ENCODE measurements at places on chromosomes 4 and X. TPM values are rescaled to one million over a fixed set of nuclear protein-coding genes. Genes with fewer than 3 reads are reported as not detected.

The DGKK gene
- not detected for total RNA-seq

The GATA1 gene
- total RNA-seq: not detected

GRCh38 chrX:153772316-153773217 lies 8.3 kb upstream of the SRPK3 start:
- no peak for DNase-seq

GRCh38 chr4:140653718-140654494 lies 85.1 kb upstream of the UCP1 start:
- no peak for DNase-seq

DNA sequence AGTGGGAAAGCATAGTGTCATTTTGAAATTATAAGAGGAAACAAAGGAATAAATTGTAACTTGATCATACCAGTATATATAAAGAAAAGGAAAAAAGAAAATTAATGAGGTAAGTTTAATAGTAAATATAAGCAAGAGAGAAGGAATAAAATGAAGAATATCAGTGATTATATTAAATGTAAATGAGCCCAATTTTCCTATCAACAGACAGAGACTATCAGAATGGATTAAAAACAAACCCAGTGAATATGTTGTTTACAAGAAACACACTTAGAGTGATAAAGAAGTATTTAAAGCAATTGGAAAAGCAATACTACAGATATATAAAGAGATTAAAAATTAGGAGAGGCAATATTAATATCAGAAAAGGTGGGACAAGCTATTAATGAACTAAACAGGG lies 28.8 kb upstream of the RHOH start:
- no peak for DNase-seq

DNA sequence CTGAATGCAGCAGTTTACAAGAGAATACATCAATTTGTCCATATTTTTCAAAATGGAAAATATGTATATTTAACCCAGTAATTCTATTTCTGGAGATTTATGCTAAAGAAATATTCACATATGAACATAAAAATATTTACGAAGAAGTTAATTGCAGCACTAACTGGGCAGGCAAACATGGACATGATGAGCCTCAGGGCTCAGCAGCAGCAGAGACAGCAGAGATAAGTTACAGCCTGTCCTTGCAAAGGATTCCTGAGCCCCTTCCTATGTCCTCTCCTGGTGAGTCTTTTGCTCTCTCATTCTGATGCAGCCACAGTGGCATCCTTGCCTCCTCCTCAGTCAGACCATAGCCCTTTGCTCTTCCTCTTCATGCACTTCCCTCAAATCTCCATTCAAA lies 680.6 kb upstream of the CPEB2 start:
- DNase-seq: no peak

DNA sequence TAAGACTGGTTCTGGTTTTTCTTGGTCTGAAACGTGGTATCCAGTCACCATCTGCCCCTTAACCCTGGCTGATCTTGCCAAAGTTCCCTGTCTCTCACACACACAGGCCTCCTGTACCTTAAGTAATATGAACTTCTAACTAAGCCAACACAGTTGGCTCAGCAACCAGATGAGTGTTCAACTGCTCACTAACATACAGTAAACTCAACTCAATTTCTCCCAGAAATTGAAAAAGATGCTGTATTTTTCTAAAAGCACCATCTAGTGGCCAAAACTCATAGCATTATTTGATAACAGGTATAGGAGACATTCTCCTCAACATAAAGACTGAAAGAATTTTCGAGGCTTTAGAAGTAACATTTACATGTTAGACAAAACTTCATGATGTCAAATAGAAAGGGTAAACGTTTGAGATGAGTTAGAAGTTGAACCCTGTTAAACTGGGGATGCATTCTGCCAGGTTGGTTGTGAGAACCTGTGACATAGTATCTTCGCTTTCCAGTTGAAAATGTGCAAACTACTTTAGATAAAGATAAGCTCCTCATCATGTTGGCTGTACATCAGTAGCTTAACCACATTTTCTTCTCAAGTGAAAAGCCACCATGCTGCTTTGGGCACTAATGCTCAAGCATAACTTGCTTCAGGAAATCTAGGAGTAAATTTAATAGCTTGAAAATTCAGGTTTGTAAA lies 31.2 kb downstream of the CCNI start:
- no peak for DNase-seq

Measured in omental fat pad (tissue), 4 donors.